NCI-H446 treated with DMSO at 0.1 percent for 48 hours (cell line): ENCODE measurements at places on chromosomes 16 and 17.

DNA sequence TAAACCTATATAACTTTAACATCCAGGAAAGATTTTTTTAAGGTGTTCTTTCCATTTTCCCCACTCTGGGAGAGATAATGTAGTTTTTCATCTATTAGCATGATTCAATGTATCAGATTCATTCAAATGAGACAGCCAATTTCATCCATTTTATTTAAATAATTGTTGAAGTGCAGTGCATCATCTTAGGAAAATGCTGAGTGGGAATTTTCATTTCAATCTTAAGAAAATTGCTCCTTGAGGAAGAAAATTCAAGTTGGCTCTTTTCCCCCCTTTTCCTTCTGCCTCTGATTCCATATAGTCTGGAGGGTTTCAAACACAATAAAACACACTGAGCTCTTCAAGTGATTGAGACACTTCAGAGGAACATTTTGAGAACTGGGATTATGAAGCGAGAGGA is 3.4 kb upstream of the KCNJ16 start:
- no peak for DNase-seq

- DNase-seq: no peak
These were observed 5.4 kb upstream of the TMEM220 start for GRCh38 chr17:10735251-10735650.

DNA sequence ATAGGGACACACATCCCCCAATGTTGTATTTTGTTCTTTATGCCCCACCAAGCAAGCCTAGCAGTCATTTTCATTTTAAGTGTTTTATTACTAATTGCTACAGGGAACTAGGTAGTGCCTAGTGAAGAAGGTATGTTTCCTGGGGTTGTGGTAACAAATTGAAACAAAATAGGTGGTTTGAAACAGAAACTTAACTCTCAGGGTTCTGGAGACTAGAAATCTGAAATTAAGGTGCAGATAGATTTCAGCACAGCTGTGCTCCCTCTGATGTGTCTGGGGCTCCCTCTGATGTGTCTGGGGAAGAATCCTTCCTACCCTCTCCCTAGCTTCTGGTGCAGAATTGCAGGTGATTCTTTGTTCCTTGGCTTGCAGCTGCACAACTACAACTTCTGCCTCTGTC is 390.1 kb downstream of the ZFHX3 start:
- DNase-seq: no peak

GRCh38 chr17:30228011-30228410 is 7.5 kb downstream of the SLC6A4 start:
- no peak for DNase-seq

DNA sequence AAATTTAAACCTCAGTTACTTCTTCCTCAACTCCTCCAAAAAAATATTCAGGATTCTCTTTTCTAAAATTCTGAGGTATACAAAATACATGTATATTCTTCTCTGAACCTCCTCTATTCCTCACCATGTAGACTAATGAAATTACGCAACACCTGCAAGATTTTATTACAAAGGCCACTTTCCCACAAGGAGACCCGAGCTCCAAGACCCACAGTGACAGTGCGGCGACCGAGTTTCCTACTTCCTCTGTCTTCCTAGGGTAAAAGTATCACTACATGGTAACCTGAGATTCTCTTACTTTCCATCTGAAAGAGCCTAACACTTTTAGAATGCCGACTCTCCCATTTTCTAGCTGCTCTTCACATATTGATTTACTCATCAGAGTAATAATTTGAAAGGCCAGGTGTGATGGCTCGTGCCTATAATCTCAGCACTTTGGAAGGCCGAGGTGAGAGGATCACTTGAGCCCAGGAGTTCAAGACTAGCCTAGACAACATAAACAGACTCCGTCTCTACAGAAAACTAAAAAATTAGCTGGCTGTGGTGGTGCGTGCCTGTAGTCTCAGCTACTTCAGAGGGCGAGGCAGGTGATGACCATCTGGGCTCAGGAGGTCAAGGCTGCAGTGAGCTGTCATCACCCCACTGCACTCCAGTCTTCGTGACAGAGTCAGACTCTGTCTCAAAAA is 35.7 kb downstream of the CYTH1 start:
- DNase-seq: no peak

GRCh38 chr16:82972331-82972919 is 345.7 kb downstream of the CDH13 start:
- no peak for DNase-seq

- no peak for DNase-seq
These were observed 180.2 kb downstream of the MSI2 start for GRCh38 chr17:57436565-57436964.

GRCh38 chr17:530851-531250 is 178.2 kb upstream of the RPH3AL start:
- DNase-seq: no peak

DNA sequence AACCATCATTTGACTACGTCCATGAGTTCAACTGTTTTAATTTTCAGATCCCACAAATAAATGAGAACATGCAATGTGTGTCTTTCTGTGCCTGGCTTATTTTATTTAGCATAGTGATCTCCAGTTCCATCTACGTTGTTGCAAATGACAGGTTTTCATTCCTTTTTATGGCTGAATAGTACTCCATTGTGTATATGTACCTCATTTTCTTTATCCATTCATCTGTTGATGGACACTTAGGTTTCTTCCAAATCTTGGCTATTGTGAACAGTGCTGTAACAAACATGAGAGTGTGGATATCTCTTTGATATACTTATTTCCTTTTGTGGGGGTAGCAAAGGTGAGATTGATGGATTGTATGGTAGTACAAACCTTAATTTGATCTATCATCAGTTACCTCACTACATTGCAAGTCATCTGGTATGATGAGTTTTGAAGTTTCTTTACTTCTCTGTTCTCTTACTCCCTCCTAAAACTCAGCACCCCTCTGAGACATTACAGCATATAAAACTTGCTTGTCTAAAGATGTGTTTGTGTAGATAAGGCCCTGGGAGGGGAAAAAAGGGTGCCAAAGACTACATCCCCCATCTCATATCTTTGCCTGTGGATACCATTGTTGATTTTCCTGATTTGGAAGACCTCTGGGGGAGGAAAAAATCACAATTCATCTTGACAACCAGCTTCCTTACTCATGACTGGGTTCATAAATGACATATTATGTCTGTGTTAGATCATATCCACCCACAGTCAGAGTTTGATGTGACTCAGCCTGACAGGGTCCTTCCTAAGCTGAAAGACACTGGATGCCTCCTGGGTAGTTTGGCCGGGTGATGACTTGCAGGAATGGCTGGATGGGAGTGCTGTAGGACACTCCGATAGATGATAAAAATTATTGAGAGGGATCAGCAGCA is 47.6 kb downstream of the ABCA9 start:
- no peak for DNase-seq

GRCh38 chr16:694863-695354 is 4.7 kb upstream of the WDR24 start:
- DNase-seq: no peak

- DNase-seq: no peak
These were observed 1.8 kb downstream of the CX3CL1 start for GRCh38 chr16:57374067-57374534.

DNA sequence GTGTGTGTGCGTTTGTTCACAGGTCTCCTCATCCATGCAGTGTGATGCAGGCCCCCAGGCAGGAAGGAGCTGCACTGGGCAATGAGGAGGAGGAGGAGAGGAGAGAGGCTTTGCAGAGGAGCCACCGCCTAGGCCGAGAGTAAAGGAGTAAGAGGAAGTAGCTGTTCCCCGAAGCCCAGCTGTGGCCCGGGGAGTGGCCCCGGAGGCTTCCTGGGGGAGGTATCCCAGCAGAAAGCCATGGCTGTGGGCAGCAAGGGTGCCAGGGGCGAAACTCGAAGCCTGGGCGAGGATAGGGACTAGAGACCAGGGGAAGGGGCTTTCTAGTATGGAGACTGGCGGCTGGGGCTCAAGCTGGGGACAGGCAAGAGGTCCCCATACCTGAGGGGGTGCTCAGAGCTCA is 12.2 kb downstream of the C16orf95 start:
- DNase-seq: no peak

DNA sequence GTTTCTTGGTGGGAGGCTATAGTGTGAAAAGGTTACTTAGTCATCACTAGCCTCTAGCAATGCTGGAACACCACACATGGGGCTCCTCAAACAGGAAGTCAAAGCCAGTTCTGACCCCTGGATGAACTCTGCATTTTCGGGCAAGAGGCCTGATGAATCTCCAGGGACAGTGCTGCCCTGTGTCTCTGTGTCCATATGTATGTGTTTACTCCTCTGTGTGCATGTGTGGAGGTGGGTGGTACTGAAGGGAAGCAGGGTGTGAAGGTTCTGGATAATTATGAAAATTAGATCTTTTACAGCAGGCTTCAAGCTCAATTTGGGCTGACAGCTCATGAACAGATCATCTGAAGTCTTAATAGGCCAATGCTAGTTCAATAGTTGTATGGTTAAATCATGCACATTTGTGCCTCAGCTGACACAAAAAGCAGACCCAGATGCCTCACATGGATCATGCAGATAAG is 133.6 kb downstream of the SNX11 start:
- DNase-seq: no peak

GRCh38 chr17:75854881-75855309 is 240 bp downstream of the WBP2 start:
- no peak for DNase-seq

DNA sequence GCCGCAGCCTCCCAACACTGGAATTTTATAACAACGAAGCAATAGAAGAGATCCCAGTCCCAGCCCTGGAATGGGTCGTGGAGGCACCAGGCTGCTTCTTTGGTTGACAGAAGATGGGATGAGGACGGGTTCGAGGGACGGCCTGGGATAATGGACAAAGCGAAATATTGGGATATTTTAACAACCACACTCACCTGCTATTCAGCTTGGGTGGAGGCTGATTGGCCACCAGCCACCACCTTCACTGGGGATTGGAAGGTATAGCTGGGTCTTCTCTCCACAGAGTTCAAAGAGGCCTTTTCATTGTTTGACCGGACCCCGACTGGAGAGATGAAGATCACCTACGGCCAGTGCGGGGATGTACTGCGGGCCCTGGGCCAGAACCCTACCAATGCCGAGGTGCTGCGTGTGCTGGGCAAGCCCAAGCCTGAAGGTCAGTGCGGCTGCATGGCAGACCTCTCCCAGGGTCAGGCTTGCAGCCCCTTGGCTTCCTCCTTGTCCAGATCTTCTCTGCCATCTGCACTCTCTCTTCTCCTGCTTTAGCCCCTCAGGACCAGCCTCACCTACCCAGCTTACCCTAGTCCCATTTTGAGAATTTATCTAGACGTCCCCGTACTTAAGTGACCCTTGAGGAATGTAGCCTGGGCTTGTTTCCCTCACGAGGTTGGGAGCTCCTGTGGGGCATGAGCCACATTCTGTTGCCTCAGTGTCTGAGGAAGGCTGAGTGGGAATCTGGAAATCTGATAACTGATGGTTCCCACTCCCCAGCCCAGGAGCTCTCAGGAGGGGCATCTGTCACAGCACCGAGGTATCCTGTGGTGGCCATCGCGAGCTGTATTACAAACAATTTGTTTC is 10.7 kb downstream of the MYL4 start:
- DNase-seq: no peak

GRCh38 chr17:6276711-6277110 is 158.2 kb downstream of the AIPL1 start:
- DNase-seq: no peak

DNA sequence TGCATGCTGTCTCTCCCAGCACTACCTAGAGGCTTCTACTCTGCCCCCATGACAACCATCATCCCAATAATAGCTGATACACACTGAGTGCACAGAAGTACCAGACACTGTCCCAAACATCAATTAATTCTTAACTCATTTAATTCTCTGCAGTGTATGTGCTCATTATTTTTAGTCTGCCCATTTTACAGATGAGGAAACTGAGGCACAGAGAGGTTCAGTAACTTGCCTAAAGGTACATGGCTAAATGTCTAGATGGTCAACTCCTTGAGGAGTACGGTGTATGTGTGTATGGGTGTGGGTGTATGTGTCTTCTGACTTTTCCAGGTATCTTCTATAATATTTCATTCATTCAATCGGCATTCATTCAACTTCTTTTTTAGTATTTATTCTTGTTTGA is 407.9 kb downstream of the SOX9 start:
- DNase-seq: no peak
